ENCODE measurements at places on chromosomes 13 and 19.

- no peak for DNase-seq
Observed at GRCh38 chr13:49407068-49407467, 36.8 kb downstream of the CAB39L start.

- no peak for DNase-seq
Observed at GRCh38 chr13:100443278-100443997, 145.2 kb downstream of the GGACT start.

DNA sequence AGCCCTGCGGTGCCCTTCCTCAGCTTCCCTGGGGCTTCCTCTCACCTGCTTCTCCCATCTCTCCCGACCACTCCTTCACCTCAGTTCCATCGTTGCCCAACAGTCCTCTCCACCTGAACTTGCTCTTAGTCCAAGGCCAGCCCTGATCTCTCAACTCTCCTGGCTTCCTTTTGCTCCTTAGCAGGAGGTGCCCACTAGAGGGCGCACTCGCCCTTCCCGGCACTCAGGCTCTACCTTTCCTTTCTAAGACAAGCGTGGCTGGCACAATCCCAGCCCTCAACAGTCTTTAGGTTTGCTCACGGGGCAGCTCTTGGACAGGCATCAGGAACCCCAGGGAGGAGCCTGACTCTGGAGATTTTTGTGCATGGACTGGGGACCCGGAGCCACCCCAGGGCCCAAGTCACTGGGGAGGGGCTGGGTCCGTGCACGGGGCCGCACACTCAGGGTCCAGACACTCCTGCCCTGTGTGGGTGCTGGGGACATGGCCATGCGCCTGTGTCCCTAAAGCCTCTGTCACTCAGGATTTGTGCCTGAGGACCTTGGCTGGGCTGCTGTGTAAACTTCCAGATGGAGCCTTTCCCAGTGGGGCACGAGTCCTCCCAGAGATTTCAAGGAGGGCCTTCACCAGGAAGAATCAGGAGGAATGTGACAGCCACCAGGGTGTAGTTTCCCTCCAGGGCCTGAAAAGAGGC is 12.1 kb upstream of the CEACAM8 start:
- DNase-seq = no peak

- no peak for DNase-seq
Observed at GRCh38 chr13:99414048-99414995, 87.0 kb upstream of the TM9SF2 start.

DNA sequence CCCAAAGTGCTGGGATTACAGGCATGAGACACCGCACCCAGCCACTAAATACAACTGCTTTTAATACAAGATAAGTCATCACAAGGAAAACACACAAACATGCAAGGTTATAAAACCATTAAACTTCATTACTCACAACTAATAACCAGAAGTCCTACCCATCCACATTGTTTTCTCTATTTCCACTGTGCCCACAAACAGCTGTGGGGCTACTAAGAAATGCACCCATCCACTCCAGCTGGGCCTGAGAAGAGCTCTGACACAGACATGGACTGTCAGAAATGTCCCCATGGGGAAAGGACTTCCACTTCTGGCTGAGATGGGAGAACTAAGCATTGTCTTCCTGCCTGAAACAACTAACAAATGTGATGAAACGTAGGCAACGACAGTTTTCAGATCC is 17.2 kb downstream of the SAFB2 start:
- no peak for DNase-seq

DNA sequence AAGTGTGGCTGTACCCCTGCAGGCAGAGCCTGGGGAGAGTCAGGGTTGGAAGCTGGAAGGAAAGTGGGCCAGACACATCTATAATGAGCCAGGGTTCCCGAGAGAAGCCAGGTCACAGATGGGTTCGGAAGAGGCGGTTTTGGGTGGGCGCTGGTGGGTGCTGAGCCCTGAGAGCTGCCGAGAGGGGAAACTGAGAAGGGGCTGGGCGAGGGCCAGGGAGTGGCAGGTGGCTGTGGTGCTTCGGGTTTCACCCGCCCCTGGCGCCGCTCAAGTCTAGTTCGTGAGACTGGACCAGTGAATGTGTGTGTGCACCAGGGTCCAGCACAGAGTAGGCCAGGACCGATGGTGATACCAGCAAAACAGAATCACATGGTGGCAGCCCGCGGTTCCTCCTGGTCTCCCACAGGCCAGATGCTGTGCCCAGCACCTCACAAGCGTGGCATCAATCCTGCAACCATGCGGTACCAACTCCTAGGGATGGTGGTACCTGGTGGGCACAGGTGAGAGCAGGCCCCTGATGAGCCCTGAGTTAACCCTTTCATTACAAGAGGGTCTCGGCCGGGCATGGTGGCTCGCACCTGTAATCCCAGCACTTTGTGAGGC is 1.8 kb upstream of the LRRC4B start:
- no peak for DNase-seq

DNA sequence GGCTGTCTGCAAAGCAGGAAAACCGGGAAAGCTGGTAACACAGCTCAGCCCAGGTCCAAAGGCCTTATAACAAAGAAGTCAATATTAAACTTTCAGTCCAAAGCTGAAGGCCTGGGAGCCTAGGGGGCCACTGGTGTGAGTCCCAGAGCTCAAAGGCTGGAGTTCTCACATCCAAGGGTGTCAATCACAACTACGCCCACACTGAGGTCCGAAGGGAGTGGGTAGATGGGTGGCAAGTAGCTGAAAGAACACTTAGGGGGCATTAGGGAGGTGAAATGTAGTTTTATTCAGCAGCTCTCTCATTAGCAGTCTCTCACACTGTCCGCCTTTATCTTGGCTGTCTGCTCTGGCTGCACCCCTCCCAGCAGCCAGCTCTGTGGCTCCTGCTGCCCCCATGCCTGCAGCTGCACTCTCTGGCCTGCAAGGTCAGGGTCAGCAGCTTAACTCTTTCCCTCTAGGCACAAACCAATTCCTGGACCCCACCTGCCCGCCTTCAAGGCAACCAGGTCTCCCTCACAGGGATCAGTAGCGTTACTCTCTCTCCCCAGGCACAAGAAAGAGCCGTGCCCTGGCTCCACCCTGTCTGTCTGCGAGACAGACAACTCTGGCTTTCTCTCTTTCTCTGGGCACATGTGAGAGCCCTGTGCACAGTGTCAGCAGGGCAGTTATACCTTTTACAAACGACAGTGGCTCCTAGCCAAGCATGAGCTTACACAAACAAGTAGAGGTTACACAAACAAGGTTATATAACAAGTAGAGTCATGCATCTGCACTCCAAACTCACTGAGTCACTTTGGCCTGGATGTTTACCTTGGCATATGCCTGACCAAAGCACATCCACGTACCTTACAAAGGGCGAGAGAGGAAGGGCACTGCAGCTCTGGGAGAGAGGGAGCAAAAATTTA is 249.4 kb upstream of the PCDH20 start:
- no peak for DNase-seq

GRCh38 chr13:114211446-114212157 is 23.1 kb upstream of the CDC16 start:
- DNase-seq = no peak

DNA sequence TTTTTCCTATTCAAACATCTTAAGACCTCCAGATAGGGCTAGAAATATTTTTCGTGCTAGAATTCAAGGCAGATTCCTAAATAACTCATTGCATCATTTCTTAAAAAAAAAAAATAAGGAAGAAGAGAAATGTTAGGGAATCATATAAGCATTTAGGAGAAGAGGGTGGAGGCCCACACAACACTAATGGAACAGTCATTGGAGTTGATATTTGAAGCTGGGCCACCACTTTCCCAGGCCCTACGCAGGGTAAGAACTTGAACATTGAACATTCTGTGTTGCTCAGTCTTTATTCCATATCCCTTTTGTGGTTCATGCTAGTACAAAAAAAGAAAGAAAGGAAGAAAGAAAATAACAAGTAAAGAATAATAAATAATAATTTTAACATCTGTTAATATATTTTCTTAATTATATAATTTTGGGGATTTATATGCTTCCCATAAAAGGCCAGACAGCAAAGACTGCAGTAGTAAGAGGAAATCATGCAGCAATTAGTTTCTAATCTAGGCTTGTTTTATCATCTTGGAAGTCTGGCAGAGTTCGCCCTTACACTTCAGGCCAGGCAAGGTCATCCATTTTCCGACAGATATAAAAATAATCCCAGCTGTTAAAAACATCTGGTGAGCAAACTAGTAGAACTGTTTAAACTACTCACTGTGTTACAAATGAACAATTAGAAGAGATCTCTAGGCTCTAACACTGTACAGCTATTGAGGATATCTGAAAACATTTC is 127.7 kb downstream of the FRY start:
- no peak for DNase-seq

DNA sequence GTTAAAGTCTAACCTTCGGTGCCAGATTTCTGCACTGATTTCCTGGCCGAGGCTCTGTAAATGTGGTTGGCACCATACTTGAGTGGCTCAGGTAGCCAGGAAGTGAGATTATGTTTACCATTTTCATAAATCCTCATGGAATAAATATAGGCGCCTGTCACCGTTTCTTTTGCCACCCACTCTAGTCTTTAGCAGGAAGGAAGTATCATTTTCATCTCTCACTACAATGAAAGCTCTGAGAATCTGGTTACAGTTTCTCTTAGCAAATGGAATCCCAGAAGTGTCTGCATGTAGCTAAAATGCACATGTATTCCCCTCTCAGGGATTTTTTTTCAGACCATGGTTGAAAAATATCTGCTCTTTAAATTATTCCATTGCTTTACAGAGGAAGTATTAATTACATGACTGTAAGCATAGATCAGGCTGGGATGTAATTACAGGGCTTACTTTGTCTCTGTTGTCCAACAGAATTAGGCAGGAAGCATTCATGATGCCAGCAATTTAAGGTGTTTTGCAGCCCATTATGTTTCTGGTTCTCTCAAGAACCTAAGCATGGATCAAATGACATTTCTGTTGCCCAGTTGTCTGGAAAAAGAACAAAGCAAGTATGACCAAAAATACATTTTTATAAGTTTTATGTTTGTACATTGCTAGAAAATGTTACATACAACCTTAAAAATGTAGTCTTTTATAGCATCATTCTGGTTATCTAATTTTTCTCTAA is 221.7 kb upstream of the SPRY2 start:
- no peak for DNase-seq

DNA sequence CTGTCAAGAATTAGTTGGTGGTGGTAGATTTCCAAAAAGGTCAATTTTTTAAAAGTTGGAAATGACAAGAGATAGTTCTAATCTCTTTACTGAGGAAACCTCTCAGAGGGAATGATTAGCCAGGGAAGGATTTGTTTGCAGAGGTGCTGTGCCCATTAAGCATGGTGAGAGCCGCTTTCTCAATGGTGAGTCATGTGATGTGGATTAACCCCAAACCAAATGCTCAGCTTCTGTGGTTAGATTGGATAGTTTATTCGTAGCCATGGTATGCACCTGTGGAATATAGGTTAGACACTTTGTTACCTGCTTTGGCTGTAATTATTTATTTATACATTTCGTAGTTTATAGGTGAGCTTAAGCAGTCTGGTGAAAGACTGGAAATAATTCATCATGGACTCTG is 7.1 kb downstream of the HNRNPM start:
- DNase-seq = no peak

DNA sequence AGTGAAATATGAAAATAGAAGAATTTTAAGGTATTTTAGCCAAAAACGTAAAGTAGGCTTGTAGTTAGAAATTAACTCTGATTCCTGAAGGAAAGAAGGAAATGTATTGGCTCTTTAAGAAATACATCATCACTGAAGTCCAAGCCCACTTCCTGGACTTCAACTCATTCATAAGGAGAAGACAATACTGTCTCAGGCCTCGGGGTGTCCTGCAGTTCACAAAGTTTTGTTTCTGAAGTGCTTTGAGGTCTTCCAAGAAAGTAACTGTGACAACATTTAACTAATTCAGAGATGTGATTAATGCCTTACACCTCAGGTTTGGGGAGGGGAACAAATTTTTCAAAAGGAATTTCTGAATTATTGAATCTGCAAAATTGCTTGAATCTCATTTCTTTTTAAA is 65.8 kb upstream of the STARD13 start:
- peak; percentile 14 for DNase-seq

DNA sequence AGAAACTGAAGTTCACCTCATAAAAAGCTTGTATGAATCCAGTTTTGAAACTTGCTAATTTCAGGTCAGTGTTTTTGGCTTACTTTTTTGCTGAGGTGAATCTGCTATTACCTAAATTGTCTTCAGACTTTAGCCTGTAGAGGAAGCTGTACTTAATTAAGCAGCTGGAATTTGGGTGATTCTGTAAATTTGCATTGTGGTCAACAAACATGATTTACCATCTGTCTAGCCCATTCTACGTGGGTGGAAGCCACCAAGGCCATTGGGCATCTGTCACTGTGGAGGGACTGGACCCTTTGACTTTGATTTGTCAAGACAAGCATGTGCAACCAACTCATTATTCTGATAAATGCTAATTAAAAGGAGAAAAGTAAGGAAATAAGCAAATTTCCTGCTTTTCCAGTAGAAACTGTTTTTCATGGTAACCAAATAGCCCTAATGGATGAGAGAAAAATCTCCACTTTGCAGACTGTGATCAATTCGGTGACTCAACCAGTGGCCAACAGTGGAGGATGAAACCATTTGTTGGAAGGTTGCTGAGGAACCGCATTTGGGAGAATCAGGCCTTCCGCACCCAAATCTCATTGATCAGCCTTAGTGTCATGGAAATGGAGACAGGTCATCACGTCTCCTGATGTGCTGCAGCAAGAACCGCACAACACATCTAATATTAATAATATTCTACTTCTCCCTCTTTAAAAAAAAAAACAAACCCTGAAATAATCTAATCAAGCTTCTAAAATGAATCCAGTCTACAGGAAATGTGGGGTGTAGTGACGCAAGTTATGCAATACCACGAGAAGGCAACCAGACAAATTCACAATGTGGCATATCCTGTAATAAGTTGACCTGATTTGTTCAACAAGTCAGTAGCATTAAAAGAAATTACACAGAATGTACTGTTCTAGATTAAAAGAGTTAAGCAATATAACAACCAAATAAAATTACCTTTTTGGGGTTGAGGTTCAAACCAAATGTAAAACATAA is 54.3 kb downstream of the GARRE1 start:
- DNase-seq = no peak

DNA sequence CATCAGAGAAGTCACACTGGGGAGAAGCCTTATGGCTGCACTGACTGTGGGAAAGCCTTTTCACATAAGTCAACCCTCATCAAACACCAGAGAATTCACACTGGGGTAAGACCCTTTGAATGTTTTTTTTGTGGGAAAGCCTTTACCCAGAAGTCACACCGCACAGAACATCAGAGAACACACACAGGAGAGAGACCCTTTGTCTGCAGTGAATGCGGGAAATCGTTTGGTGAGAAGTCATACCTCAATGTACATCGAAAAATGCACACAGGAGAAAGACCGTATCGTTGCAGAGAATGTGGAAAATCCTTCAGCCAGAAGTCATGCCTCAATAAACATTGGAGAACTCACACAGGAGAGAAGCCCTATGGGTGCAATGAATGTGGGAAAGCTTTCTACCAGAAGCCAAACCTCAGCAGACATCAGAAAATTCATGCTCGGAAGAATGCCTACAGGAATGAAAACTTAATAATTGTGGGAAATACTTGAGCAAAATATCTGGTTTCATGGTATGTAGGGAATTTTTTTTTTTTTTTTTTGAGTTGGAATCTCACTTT is 30.7 kb downstream of the ZNF793 start:
- no peak for DNase-seq
